ENCODE measurements at places on chromosomes 11 and 22. TPM values are rescaled to one million over a fixed set of nuclear protein-coding genes. Genes with fewer than 3 reads are reported as not detected.

TMEM86A gene
- 0.32 TPM for total RNA-seq

PDGFB gene
- total RNA-seq = not detected

NAALADL1 gene
- total RNA-seq = 40.7 TPM

TTC9C gene
- total RNA-seq = 54.6 TPM

DUSP18 gene
- total RNA-seq = 7.1 TPM

Measured in GM23248 (cell line).